H7 (cell line): ENCODE measurements at places on chromosomes 3 and 15. TPM values are rescaled to one million over a fixed set of nuclear protein-coding genes. Genes with fewer than 3 reads are reported as not detected.

The SLC25A26 gene
- total RNA-seq: 26.5 and 29.1 TPM in 2 replicates

The AQP9 gene
- total RNA-seq: not detected in 2 replicates

The GOLGA6L7 gene
- not detected in 2 replicates for total RNA-seq

The ROBO1 gene
- 34.5 and 71.2 TPM in 2 replicates for total RNA-seq

GRCh38 chr15:48507416-48508065, 138.0 kb downstream of the FBN1 start:
- peak; percentile 33 for DNase-seq

DNA sequence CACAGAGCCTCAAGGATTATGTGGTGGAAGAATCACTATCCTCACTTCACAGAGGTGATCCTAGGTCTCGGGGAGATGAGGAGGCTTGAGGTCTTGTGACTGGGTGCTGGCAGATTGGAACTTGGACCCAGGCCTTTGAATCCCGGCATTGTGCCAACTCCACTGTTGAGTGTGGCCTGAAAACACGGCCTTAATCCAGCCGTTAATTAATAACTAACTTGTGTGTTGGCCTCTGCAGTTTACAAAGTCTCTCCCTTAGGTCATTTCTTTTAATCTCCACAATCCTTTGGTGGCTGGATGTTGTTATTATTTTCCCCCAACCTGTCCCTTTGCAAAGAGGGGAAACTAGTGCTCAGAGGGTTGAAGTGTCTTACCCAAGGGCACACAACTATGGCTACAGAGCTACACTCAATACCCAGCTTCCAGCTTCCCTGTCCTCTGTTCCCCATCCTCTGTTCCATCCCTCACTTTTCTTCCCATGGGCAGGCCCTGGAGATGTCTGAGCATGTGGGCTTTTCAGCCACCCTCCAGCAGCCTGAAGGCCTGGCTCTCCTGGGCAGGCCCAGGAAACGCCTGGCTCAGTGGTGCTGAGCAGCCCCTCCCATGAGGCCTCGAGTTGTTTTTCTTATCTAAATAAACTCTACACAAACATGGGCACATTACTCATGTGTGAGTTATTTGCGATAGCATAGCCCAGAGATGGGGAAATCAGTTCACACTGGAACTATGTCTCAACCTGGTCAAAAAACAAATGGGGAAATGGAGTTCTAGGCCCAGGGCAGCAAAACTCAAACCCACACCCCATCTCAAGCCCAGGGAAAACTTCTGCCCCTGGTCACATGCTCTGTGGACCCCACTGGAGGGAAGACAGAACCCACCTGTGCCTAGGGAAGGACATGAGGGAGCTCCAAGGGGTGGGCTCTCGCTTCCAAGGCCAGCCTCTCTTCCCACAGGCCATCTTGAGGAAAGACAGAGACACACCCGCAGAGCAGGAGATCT, 16.8 kb upstream of the SMAD3 start:
- DNase-seq: no peak

DNA sequence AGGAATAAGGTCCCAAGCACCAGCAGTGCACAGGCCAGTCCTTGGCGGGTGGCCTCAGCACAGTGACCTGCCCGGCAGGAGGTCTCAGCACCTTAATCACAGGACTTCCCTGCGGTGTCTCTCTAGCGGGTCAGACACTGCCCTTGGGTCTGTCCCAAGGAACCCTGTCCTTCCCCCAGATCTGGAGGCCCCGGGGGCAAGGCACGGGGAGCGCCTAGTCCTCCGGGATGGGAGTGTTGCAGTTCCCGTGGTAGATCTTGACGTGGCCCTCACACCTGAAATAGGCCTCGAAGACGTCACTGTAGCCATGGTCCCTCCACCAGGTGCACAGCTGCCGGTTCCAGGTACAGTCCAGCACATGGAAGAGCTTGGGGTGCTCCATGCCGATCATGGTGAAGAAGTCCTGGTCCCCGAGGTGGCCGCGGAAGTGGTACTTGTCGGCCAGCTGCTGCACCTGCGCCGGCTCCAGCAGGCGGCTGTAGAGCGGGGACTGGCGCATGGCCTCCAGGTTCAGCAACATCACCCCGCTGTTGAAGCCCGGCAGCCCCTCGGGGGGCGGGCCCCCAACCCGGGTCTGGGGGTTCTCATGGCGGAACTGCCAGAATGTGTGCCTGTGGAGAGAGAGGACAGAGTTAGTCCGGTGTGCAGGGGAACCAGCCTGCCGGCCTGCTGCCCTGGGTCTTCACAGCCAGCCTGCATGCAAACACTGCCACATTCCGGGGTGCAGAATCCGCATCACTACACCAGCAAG, 201.3 kb downstream of the XXYLT1 start:
- DNase-seq: no peak

DNA sequence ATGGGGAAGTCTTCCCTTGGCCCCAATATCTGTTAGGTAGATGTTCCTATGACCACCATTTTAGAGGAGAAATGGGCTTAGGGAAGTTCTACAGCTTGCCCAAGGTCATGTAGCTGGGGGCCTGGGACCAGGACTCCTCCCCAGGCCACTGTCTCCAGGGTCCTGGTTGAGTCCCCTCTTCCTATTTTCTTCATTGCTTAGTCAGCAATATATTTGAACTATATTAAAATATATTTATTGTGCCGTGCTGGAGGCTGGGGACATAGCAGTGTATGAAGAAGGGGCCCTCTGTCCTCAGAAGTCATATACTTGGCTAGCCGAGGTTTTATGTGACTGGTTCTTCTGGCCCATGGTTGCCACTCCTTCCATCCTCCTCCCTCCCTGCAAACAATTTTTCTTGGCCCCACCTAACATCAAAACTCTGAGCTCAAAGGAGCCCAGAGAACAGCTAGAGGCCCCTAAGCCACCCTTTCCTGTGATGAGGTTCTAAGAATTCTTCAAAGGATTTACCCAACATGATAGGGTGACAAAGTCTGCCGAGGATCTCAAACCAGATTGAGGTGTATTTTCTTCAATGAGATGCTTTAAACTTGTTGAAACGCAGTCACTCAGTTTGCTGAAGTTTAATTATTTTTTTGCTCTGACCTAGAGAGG, 121.2 kb upstream of the RASGRP1 start:
- no peak for DNase-seq

The STX19 gene
- not detected in 2 replicates for total RNA-seq

GRCh38 chr15:36815786-36816185, 236.4 kb downstream of the CDIN1 start:
- no peak for DNase-seq

The LPCAT4 gene
- 49.2 and 57.5 TPM in 2 replicates for total RNA-seq

DNA sequence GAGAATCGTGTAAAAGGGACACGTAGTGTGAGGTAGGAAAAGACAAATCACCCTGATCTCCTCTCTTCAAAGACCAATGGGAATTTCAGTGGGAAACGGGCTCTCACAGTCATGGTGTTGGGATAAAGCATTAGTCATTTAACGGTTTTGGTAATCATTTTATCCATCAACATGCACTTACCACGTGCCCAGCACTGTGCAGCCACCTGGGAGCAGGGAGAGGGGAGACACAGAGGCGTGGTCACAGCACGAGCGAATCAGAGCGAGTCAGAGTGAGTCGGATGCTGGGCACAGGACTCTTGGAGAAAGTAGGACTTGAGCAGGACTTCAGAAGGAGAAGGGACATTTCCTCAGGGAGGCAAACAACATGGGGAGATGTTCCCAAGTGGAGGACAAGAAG, 130.8 kb downstream of the MINAR1 start:
- no peak for DNase-seq

DNA sequence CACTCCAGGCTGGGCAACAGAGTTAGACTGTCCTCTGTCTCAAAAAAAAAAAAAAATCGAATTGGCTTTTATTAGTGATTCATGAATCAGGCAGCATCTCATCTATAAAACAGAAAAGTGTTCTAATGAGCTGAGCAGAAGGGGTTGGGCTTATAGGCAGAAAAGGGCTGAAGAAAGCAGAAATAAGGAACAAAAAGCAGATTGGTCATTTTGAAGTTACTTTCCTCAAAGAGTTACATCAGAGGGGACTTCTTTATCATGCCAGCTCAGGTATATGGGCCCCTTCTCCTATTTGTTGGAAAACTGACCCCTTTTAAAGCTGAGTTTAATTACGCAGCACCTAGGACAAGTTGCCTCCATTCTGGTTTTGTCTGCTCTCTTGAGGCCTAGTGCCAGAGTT, 722 bp upstream of the POGLUT1 start:
- DNase-seq: no peak

The CADM2 gene
- 1.8 and 2.7 TPM in 2 replicates for total RNA-seq

The DUOX2 gene
- total RNA-seq: 0.15 TPM in 1 of 2 replicates, not detected in the other

- DNase-seq: no peak
These were observed 130.2 kb downstream of the FOXP1 start for GRCh38 chr3:71453319-71453718.

The CACNA2D2 gene
- total RNA-seq: 5.5 and 5.9 TPM in 2 replicates

GRCh38 chr3:4587061-4587837, 94.1 kb downstream of the ITPR1 start:
- no peak for DNase-seq

DNA sequence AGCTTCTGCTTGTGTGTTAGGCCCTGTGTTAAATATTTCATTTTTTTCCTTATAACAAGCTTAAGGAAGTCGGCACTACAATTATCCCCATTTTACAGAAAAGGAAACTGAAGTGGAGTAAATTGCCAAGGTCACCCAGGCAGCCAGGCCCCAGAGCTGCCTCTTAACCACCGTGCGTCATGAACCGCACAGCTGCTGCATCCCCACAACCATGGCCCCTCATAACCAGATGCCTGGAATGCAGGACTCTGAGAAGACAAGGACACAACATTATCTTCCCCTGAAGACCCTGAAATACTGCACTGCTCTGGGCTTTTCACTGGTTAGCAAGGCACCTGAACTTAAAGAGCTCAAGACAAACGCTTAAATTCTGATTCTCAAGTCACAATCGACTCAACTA, 14.6 kb downstream of the LRIG1 start:
- no peak for DNase-seq

The AMIGO3 gene
- total RNA-seq: 5.7 and 5.8 TPM in 2 replicates

The B2M gene
- total RNA-seq: 194 and 254 TPM in 2 replicates

GRCh38 chr3:66039590-66039887, 821 bp upstream of the MAGI1 start:
- peak; percentile 79 for DNase-seq

The SLC12A8 gene
- total RNA-seq: 9.3 and 9.7 TPM in 2 replicates

DNA sequence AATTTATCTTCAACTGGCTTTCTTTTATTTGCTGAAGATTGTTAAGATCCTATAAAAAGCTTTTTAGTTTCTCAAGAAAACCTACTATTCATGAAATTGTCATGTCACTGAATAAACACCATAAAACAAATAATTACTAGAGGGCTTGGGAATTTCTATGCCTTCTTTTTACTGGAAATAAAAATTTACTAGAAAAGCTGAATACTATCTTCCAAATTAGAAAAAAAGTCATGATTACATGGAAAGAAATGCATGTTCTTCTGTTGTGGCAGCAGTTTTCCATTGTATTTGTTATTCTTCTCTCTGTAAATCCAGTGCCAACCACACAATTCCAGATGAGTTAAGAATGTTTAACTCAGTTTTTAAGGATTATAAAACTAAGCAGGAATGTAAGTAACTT, 153.8 kb downstream of the RAP2B start:
- DNase-seq: no peak

The ACAA1 gene
- total RNA-seq: 12.8 and 15.7 TPM in 2 replicates

GRCh38 chr3:12648384-12648959, 15.4 kb downstream of the RAF1 start:
- no peak for DNase-seq

GRCh38 chr3:129598000-129598381, 8.5 kb downstream of the PLXND1 start:
- peak; percentile 76 for DNase-seq

GRCh38 chr3:14761121-14761672, 57.6 kb upstream of the FGD5 start:
- peak; percentile 78 for DNase-seq

The TMEM266 gene
- total RNA-seq: 5.4 and 6.3 TPM in 2 replicates

The KBTBD13 gene
- 0.17 TPM in 1 of 2 replicates, not detected in the other for total RNA-seq

DNA sequence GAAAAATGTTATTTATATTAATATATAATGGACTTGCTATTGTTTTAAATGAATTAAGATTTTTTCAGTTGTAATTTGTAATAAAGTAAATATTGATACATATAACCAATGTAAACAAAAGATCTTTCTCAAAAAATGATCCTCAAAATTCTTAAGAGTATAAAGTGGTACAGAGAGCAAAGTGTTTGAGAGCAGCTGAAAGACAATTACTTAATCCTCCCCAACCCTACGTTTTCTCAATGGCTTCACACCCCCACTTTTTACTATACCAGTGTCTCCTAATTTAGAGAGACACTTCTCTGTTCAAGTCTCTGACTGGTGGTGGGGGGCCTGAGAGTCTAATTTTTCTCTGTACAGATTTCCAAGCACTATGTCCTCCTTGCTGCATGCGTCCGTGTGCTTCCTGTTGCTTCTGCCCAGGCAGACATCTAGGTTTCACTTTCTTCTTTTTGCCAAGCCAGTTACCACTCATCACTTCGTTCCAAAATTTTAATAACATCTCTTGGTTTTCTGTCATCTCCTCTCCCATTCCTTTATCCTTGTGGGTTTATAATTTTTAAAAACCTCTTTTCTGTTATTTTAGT, 276.3 kb upstream of the DNAJC19 start:
- no peak for DNase-seq

DNA sequence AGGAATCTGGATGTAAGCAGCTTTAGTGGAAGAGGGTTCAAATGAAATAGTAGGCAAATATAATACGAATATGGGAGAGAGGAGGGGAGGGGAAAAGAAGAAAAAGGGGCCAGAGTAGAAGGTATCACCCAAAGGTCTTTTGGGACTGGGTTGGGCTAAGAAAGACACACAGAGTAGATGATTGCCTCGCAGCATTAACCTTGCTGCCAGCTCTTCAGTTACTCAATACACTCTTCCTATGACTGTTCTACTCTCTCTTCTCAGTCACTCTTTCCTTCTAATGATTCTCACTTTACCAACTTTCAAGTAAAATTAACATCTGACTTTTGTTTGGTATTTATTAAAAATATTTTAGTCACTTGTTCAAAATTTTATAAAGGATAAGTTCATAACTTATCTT, 52.8 kb downstream of the CLASP2 start:
- DNase-seq: no peak

- DNase-seq: no peak
These were observed 132.7 kb downstream of the MYLK start for GRCh38 chr3:123751433-123751832.

The COPG1 gene
- 138 TPM in 2 replicates for total RNA-seq

The CNBP gene
- total RNA-seq: 351 and 430 TPM in 2 replicates

GRCh38 chr3:101149251-101149650, 156.0 kb upstream of the ABI3BP start:
- DNase-seq: no peak

The MYL3 gene
- 3.0 and 4.1 TPM in 2 replicates for total RNA-seq

The SLC24A5 gene
- total RNA-seq: 0.07 and 0.11 TPM in 2 replicates

The ITIH3 gene
- total RNA-seq: not detected in 2 replicates

The ISLR2 gene
- total RNA-seq: 5.7 and 6.3 TPM in 2 replicates

The COL6A6 gene
- total RNA-seq: under 0.01 TPM in 1 of 2 replicates, not detected in the other

GRCh38 chr15:101255615-101256241, 3.9 kb upstream of the CHSY1 start:
- DNase-seq: no peak
